ENCODE measurements at places on chromosomes 2 and 18. TPM values are rescaled to one million over a fixed set of nuclear protein-coding genes. Genes with fewer than 3 reads are reported as not detected.

AKAIN1 gene
- not detected for total RNA-seq

GCA gene
- total RNA-seq, result 5.8 TPM

GRCh38 chr18:58805467-58806187 is 59.0 kb upstream of the ZNF532 start:
- H3K36me3 ChIP-seq, result no peaks in the 10 kb centered on the region
- H3K27ac ChIP-seq, result no peak overlapping the region
- peaks cover 3% of the 10 kb centered on the region for H3K27me3 ChIP-seq
- H3K4me1 ChIP-seq, result no peaks in the 10 kb centered on the region
- no peak for DNase-seq

DNA sequence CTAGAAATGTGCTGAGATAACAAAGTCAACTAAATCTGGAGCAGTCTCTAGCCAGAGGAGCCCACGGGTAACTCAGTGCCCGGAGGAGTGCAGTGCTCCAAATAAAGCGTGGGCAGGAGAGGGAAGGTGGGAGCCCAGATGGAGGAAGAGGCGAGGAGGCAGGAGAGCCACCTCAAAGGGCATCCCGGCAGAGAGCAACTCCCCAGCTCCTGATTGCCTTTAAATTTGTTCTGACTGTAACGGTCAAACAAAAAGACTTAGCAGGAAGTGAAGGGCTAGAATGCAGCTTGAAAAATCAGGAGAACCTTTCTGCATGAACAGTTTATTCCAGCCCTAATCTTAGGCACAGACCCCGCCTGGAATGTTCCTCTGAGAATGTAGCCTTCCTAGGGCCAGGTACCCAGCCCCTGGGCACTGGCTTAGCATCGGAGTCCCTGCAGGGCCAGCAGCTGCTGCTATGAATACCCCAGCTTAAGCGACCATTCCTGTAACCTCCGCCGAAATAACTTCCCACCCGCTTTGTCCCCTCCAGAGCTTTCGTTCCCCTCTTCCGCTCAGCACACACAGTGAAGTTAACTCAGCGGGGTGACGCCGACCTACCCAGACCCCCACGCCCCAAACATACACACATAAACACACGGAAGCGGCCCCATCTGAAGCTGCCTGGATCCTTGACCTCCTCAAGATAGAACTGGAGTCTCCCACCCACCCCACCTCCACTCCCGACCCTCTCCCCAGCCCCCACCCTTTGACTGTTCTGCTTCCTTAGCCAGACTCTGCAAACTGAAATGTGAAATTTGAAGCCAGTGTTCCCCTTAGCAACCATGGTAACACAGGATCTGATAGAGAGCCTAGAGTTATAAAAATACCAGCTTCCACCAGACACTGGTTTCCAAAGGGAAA is 123.2 kb downstream of the SMAD7 start:
- H3K4me1 ChIP-seq, result peaks cover 65% of the 10 kb centered on the region
- H3K4me3 ChIP-seq, result no peak overlapping the region
- peaks cover 10% of the 10 kb centered on the region for H3K36me3 ChIP-seq
- DNase-seq, result no peak
- H3K27ac ChIP-seq, result peak overlapping the region; percentile 55

- peaks cover 3% of the 10 kb centered on the region for H3K4me1 ChIP-seq
- H3K4me3 ChIP-seq, result no peak overlapping the region
- H3K27me3 ChIP-seq, result no peaks in the 10 kb centered on the region
- H3K27ac ChIP-seq, result no peak overlapping the region
- DNase-seq, result no peak
- H3K36me3 ChIP-seq, result peaks cover 21% of the 10 kb centered on the region
Measured at GRCh38 chr2:189821953-189822748, 37.9 kb downstream of the PMS1 start.
